Stimulated activated CD8-positive, alpha-beta memory T cell treated with anti-CD3 and anti-CD28 coated beads, Interleukin-4, amount 100 ng/mL, for 48 hours (primary cell): ENCODE measurements at places on chromosomes 13 and 19.

DNA sequence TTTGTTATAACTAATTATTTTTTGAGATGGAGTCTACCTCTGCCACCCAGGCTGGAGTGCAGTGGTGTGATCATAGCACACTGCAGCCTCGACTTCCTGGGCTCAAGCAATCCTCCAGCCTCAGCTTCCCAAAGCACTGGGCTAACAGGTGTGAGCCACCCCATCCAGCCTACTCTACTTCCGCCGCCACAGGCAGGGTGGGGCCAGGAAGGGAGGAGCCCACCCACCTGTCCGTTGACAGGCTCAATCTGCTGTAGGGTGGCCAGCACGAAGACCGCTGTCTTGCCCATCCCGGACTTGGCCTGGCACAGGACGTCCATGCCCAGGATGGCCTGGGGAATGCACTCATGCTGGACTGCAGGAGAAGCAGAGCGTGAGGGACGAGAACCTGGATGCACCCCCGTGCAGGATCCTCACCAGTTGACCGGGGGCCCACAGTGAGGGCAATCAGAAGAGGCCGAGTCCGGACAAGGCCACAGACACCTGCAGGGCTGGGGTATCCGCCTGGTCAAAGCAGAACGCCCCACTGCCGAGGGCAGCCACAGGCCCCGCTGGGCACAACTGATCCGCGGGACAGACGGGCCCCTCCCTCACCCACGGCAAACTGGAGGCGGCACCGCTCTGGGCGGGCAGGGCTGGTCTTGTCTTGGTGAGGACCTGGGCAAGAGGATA is 6.7 kb downstream of the DDX39A start:
- no peak for DNase-seq

GRCh38 chr13:34409496-34410182 is 532.4 kb upstream of the NBEA start:
- DNase-seq, result no peak

- DNase-seq, result no peak
Observed at GRCh38 chr13:33728271-33729037, 89.5 kb upstream of the RFC3 start.

- DNase-seq, result no peak
Observed at GRCh38 chr13:33817513-33817900, 442 bp upstream of the RFC3 start.

- peak; percentile 65 for DNase-seq
Observed at GRCh38 chr13:30371649-30372265, 50.5 kb upstream of the UBE2L5 start.
